ENCODE measurements at places on chromosomes 16 and 17. TPM values are rescaled to one million over a fixed set of nuclear protein-coding genes. Genes with fewer than 3 reads are reported as not detected.

DNA sequence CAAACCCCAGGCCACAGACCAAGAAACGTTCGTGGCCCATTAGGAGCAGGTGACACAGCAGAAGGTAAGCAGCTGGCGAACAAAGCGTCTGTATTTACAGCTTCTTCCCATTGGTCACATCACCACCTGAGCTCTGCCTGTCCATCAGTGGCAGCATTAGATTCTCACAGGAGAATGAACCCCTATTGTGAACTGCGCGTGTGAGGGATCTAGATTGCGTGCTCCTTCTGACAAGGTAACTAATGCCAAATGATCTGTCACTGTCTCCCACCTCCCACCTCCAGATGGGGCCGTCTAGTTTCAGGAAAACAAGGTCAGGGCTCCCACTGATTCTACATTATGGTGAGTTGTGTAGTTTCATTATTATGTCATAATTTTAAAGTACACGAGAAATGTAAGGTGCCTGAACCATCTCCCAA is 186.3 kb downstream of the CPPED1 start:
- no peak for DNase-seq

- peak; percentile 71 for DNase-seq
These were observed 58.6 kb downstream of the EMP2 start for GRCh38 chr16:10521681-10522274.

DNA sequence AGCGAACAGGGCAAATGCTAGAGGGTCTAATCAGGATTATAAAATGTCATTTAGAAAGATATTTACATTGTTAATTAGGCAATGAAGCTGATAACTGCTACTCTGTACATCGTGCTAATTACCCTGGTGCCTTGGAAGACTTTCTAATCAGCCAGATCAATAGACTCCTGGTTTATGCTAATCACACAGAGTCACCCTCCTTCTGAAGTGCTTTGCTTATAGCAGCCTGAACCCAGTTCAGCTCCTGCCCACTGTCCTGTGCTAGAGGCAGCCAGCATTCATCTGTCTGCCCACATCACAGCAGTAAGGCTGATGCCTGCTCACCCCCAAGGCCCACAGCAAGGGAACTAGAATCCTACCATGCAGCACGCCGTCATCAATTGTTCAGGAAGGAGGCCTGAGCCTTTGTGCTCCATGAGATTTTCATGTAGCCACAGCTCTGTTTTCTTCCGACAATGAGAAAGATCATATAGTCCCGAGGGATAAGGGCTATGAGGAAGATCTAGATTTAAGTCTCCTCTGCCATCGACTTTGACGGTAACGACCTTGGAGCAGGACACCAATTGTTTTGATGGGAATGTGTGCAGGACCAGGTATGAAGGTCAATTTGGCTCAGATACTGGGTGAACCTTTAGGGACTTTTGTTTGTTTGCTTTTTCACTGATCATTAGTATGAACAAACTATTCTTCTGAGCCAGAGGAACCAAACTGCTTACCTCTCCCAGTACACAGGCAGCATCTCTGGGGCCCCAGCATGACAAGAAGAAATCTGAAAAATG is 12.5 kb upstream of the LYRM9 start:
- no peak for DNase-seq

GRCh38 chr17:27241346-27241946 is 52.5 kb upstream of the WSB1 start:
- peak; percentile 13 for DNase-seq

DNA sequence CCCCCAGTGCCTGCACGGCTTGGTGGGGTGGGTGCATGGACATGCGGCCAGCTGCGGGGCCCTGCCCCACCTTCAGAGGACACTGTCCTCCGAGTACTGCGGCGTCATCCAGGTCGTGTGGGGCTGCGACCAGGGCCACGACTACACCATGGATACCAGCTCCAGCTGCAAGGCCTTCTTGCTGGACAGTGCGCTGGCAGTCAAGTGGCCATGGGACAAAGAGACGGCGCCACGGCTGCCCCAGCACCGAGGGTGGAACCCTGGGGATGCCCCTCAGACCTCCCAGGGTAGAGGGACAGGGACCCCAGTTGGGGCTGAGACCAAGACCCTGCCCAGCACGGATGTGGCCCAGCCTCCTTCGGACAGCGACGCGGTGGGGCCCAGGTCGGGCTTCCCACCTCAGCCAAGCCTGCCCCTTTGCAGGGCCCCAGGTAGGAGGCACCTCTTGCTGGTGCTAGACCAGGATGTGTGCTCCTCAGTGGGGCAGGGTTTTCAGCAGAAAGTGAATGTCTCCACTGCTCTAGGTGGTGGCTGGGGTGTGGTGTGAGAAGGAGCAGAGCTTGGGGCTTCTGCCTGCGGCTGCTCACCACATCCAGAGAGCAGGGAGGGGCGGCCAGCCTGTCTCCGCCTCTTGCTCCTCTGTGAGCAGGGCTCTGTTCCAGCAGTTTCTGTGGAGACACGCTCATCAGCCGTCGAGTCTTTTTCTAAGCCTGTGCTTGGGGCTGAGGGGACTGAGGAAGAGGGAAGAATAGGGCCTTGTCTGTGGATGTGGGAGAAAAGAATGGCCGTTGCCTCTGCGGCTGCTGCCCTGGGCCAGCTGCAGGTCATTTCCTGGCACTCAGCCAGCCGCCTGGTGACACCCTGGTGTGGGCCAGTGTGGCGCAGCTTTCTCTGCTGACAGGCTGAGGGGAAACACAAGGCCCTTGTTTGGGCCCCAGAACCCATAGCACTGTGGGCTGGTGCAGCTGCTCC is 2.2 kb downstream of the ZNF276 start:
- DNase-seq, result no peak

ASGR2 gene
- not detected for total RNA-seq

HOXB8 gene
- total RNA-seq, result 22.9 TPM

NACA2 gene
- total RNA-seq, result not detected

CCL8 gene
- not detected for total RNA-seq

GPR179 gene
- not detected for total RNA-seq

TAC4 gene
- not detected for total RNA-seq
